ENCODE measurements at places on chromosomes 5 and 9.

- DNase-seq, result no peak
These were observed at the start of gene CDX1 for GRCh38 chr5:150166650-150167511. Gene CDX1, plus strand, starts transcription at chr5:150166778. Its CDS starts 99 bp downstream, at chr5:150166877.

DNA sequence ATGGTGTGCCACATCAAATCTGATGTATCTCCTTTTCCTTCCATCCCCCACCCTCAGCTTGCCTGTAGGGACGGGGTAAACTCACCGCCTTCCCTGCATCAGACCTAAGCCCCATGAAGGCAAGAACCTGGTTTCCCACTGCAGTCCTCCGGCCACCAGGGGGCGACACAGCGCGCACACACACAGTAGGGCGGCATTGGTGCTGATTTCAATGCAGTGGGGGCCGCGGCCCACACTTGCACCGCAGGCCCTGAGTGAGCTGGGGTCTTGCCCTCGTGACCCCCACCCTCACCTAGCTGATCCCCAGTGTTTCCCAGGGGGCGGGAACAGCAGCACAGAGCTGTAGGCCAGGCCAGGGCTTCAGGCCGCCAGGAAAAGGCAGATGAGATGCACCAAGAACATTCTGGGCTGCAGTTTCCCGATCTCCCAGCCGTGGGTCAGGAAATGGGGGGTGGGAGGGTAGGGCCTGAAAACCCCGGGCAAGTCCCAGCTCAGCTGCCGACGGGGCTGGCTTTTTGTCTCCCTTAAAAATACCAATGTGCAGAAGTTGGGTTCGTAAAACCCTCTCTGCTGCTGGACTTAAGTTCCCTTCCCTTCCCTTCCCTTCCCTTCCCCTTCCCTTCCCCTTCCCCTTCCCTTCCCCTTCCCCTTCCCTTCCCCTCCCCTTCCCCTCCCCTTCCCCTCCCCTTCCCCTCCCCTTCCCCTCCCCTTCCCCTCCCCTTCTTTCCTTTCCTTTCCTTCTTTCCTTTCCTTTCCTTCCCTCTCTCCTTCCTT, 19.5 kb downstream of the FAM163B start:
- peak; percentile 32 for DNase-seq

GRCh38 chr9:109409773-109410397, 88.2 kb downstream of the PTPN3 start:
- no peak for DNase-seq

- no peak for DNase-seq
These were observed 307.2 kb downstream of the HTR1A start for GRCh38 chr5:63655043-63655442.

Data from T-helper 17 cell (primary cell).